ENCODE measurements at places on chromosomes 7 and 10.

GRCh38 chr7:98137826-98138151, 31.1 kb downstream of the LMTK2 start:
- DNase-seq: no peak

DNA sequence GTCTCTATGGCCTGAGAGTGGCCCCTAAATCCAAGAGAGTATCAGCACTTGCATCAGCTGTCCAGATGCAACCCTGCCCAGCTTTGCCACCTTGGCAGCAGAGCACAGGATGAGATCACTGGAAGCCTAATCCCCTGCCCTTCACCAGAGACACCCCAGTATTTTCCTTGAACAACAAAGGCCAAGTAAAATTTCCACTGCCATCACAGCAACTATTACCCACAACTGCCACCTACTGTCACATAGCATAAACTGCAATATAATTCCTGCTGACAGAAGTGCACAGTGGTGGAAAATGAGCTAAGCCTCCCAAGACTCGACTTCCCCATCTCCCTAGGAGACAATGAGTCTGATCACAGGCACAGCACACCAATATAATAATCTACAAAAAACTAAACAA, 462.8 kb upstream of the ZWINT start:
- no peak for DNase-seq

DNA sequence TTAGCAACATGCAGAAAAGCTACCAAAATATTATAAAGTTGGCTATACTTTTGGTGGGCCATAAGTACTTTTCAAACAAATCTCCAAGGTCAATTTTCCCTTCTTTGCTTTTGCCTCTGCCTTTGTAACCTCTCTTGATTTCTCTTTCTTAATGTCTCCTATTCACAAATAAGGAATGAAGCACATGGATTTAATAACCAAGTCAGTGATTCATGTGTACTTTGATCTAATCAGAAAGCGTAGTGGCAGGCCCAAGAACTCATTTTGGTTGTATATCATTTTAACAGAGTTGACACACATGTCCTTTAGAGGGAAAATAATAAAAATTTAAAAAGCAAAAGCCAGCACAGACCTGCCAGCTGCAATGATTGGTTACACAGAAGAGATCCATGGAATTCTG, 93.7 kb downstream of the FZD1 start:
- no peak for DNase-seq

DNA sequence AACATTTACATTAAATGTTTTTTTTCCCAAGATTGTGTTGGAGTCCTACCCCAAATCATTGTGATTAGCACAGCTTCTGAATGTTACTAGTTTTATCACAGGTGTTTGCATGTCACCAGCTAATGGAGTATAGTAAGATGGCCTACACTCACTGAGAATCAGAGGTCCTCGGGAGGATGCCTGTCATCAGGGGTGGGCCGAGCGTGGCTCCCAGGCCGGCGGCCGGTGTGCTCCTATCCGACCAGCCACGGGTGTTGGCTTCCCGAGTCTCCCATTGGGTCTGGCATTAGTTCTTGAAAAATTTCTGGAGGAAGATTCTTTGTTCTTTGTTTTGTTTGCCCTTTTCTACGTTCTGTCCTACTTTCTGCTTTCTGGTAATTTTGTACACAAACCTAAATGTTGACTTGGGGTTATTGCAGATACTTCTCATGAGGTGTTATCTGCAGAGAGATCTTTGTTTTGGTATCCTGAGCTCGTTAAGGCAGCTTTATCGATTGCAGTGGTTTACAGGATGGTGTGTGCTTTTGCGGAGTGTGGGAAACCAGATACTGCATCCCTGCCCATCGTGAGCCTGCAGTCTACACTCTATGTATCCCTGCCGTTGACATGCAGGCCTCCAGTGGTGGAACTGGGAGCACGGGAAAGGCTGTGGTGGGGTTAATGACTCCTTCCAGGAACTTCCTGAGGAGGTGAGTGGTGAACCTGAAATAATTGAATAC, 67.3 kb upstream of the DNAJB6 start:
- DNase-seq: no peak

- peak; percentile 58 for DNase-seq
Observed at GRCh38 chr10:98425511-98426352, 10.8 kb upstream of the PYROXD2 start.

GRCh38 chr7:79877874-79878465, 256.7 kb upstream of the GNAI1 start:
- no peak for DNase-seq

DNA sequence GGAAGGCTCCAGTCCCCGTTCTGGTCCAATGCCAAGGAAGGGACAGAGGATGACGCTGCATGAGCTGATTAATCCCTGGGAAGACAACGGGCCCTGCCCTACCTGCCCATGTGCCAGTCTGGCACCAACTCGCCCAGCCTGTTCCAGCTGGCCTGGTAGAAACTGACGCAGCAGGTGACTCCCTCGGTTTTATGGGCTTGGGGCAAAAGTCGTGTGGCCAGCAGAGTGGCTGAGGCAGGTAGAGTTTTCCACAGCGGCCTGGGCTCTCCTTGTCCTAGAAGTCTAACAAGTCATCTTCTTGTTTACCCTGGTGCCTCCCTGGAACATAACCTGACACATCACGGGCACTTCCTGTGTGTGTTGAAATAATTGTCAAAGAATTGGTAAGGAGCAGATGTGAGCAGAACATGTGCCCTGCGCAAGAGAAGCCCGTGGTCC, 20.4 kb upstream of the LMTK2 start:
- no peak for DNase-seq

DNA sequence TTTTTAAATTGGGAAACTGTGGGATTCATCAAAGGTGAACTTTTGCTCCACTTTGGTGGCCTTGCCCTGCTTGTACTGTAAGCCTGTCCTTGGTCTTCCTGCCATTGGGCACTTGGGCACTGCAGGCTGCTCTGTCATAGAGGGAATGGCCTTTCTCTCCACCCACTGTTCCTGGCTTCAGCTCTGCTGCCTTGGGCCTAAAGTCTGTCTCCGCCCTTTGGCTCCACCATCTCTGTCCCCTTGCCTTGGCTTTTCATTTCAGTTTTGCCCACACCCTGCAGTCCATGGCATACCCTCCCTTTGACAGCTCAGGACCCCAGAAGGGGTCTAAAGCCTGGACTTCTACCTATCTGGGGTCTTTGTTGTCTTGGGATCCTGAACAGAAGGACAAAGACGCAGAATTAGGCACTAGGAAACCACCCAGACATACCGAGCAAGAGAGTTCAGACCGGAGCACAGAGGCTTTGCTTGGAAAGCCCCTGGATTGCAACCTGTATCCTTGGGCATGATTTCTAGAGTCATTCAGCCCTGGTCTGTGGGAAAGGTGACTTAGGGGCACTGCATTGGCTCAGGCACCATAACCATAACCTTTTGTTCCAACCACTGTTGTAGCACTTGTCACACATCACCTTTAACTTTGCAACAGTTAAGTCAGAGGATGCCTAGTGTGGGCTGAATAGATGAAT, 5.2 kb upstream of the ARHGAP22 start:
- no peak for DNase-seq

DNA sequence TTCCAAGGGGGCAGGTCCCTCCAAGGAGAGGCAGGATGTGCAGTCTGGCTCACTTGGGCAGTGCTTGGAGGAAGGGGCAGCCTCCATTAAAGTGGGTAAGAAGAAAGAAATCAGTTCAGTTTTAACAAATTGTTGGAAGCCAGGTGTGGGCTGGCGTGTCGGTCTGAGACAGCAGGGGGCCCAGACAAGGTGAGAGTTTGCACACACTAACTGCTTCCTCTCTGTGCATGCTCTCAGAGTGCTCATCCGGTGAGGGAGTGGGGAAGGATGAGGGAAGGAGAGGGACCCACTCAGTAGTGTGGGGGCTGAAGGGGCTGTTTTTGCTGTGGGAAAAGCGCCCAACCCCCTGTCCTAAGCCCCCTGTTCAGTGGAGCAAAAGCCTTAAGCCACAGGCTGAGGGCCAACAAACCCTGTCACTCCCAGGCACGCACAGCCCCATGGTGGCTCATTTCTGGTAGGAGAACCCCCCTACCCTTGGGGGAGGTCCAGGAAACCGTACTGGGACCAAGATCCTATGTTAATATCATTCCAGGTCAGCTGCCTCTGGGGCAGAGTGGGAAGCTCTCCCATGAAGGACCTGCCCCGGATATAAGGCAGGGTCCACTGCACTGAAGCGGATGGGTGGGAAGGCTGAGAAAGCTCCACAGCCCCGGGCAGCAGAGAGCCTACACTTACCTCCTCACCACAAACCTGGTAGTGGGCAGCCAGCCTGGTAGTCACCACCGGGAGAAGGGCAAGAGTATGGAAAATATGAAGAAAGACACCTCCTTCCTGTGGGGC, 5.1 kb upstream of the PCBD1 start:
- DNase-seq: no peak

DNA sequence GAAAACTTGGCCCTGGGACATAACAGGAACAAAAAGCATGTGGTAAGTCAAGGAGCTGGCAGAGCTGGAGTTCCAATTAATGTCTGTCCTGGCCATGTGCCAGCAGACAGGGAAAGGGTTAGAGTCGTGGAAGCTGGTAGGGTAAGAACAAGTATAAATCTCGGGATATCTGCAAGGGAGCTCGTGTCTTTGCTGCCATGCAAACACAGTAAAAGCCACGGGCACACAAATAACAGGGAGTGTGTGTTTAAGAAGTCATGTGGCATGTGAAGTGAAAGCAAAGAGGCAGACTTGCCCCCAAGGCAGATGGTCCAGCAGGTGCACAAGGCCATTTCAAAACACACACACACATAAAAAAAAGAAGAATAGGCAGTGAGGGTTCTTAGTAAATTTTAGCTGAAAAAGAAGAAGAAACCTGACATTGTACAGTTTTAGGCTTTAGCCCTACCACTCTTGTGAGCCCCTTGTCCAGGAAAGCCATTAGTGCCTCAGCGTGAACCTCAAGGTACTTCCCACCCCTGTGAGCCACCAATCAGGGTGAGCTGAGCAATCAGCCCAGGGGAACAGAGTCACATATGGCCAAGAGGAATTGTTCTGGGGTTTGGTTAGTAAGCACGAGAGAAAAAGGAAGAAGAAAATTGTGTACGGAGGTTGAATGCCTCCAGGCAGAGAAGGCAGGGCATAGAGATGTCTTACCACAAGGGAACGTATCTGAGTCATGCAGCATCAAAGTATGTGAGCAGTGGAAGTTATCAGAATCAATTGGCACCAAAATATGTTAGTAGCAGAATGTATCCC, 32.8 kb upstream of the ARHGAP12 start:
- DNase-seq: no peak

- DNase-seq: no peak
Observed at GRCh38 chr10:92751534-92751811, 61.7 kb downstream of the HHEX start.

DNA sequence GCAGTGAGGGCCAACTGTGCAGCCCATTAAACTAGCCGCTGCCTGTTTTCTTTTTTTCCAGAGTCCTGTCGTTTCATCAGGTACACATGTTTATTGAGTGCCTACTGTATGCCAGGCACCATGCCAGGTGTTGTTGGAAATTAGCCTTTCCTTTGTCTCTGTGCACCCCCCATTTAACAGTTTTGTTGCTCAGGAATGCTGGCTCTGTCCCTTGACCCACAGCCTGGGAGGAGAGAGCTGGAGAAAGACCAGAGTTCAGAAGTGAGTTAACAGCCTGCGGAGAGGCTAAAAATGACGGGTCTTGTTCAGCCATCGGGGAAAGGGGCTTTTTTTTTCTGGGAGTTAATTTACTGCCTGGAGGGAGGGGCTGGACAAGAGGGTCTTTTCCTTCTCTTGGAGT, 1.3 kb downstream of the LRMDA start:
- no peak for DNase-seq

- no peak for DNase-seq
Observed at GRCh38 chr7:23016345-23017253, 2.7 kb upstream of the HYCC1 start.

- DNase-seq: peak; percentile 41
Observed at GRCh38 chr7:37833107-37833817, 15.1 kb upstream of the NME8 start.

DNA sequence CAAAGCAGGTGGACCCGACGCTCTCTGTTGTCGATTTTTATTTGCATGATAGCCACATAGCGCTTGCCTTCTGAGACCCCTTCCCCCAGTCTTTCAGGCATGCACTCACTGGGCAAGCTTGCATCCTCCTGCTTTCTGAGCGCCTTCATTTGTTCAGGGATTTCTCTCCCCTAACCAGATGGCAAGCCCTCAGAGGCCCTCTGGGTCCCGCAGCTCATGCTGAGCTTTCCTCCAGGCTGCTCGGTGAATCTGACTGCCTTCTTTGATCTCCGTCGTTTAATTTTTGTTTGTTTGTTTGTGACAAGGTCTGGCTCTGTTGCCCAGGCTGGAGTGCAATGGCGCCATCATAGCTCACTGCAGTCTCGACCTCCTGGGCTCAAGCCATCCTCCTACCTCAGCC, 58.8 kb downstream of the ITIH5 start:
- no peak for DNase-seq

GRCh38 chr7:117014673-117015133, 61.4 kb downstream of the ST7 start:
- no peak for DNase-seq

DNA sequence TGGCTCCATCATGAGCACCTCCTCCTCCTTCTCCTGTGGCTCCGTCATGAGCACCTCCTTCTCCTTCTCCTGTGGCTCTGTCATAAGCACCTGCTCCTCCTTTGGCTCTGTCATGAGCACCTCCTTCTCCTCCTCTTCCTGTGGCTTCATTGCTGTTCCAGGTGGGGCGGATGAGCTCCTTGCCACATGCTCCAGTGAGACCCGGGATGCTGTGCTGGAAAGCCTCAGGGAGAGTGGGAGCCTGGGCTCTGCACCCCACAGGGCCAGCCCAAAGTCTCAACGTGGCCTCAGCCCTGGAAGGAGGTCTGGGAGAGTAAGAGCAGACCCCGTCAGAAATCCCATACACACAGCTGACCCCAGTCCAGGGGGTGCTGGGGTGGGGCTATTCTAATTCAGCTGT, 380.7 kb downstream of the TCERG1L start:
- DNase-seq: no peak

- no peak for DNase-seq
Observed at GRCh38 chr10:72315611-72316385, 38.9 kb downstream of the DNAJB12 start.

- no peak for DNase-seq
Observed at GRCh38 chr7:134212576-134213546, 85.7 kb downstream of the LRGUK start.

DNA sequence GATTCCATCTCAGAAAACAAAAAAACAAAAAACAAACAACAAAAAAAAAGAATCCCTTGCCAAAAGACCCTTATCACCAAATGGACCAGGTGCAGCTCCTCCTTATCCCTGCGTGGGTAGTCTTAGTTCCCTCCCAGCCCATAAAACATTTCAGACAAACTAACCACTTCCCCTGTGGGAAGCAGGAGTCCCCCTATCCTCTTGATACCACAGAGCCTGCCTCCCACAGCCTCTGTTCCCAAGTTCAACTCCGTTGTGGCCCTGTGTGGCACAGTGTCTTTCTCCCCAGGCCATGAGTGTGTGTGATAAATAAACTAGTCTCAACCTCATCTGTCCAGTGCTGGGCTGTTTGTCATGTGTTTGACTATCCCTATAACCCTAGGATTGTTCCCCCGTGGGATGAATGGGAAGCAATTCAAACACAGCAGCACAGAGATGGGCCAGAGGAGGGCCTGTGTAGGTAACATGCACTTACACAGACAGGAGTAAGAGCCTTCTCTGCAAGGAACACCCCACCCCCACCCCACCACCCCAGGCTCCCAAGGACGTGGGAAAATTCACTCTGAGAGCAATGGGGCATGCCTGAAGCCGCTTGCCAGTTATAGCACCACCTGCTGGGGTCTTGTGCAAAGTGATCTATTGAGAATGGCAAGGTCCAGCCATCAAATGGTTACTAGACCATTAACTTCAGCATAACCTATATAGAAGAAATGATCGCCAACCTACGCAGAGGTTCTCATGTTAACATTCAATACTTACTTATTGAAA, 147.1 kb upstream of the GHITM start:
- no peak for DNase-seq
